Fibroblast of lung (primary cell): ENCODE measurements at places on chromosomes 5 and 9. TPM values are rescaled to one million over a fixed set of nuclear protein-coding genes. Genes with fewer than 3 reads are reported as not detected.

FBP2 gene
- not detected in 2 replicates for polyA plus RNA-seq

KLHL3 gene
- 0.60 and 1.1 TPM in 2 replicates for polyA plus RNA-seq

DMGDH gene
- polyA plus RNA-seq = 0.89 and 1.5 TPM in 2 replicates

PCDHGA10 gene
- polyA plus RNA-seq = 3.8 and 4.2 TPM in 2 replicates

ZDHHC11 gene
- 0.23 and 0.25 TPM in 2 replicates for polyA plus RNA-seq
